T-helper 17 cell (primary cell): ENCODE measurements at places on chromosomes 12 and 14. TPM values are rescaled to one million over a fixed set of nuclear protein-coding genes. Genes with fewer than 3 reads are reported as not detected.

Gene SLCO1B3
- total RNA-seq, result not detected

Gene CFAP54
- 1.2 TPM for total RNA-seq

- no peak for DNase-seq
- H3K4me1 ChIP-seq, result peaks cover 39% of the 10 kb centered on the region
- H3K27ac ChIP-seq, result no peak within 1 kb of the TSS
- H3K27me3 ChIP-seq, result peaks cover 94% of the 10 kb centered on the region
Measured at GRCh38 chr14:60648934-60649874, at the start of gene SIX1. SIX1 (minus strand) TSS chr14:60649477; CDS start chr14:60649189, 288 bp downstream.

DNA sequence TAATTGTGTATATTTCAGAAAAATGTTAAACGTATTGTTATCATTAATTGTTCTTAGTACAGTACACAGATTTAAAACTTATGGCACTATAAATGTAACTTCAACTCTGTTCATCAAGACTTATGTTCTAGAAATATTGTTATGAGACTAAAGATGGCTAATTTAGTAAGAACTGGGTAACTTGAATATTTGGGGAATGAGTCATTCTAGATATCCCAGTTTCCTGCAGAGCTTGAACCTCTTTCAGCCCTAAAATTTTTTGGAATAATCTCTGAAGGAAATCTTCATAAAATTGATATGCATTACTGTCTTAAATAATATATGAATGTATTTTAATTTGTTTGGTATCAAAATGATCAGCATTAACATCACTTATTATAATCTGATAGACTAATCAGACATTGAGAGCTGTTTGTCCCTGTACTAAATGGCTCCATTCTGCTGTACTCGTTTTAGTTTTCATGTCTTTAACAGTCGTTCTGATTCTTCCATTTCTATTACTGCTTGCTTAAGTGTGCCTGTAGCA is 87.1 kb downstream of the VEZT start:
- DNase-seq, result no peak
- H3K4me3 ChIP-seq, result no peak overlapping the region
- no peaks in the 10 kb centered on the region for H3K27me3 ChIP-seq
- no peaks in the 10 kb centered on the region for H3K4me1 ChIP-seq
- H3K36me3 ChIP-seq, result no peaks in the 10 kb centered on the region

DNA sequence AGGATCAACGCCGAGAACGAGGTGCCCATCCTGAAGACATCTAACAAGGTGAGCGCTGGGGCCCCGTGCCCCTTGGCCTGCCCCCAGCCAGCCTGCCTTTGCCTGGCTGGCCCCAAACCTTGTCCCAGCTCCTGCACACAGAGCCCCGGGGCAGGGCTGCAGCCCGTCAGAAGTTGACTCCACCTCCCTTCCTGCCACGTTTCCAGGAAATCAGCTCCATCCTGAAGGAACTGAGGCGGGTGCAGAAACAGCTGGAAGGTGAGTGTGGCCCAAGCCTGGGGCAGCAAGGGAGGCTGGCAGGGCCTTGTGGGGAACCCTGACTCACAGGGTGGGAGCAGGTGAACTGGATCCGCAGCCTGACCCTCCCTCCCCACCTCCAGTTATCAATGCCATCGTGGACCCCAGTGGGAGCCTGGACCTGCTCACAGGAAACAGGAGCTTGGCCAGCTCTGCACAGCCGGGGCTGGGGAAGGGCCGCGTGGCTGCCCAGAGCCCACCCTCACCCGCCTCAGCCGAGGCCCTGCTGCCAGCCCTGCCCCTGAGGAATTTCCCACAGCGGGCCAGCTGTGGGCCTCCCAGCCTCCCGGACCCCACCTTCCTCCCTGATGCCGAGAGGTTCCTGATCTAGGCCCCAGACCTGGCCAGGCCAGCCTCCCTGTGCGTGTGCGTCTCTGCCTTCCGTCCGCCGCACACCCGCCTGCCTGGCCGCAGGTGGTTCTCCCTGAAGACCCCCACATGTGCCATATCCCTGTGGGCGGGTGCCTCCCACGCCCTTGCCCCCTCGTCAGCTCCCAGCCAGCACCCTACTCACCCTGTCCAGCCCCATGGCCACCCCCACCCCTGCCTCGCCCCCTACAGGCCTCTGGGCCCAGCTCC is 29.5 kb downstream of the CEP170B start:
- H3K36me3 ChIP-seq, result no peaks in the 10 kb centered on the region
- no peaks in the 10 kb centered on the region for H3K27me3 ChIP-seq
- no peak overlapping the region for H3K4me3 ChIP-seq
